ENCODE measurements at places on chromosomes 16 and 17.

- DNase-seq = no peak
Measured at GRCh38 chr17:47669081-47669480, 19.4 kb downstream of the KPNB1 start.

GRCh38 chr16:87841340-87842208, 27.7 kb downstream of the SLC7A5 start:
- DNase-seq = no peak

GRCh38 chr17:76654408-76654807, 10.9 kb upstream of the ST6GALNAC1 start:
- DNase-seq = no peak

GRCh38 chr17:44865231-44865660, 17.6 kb downstream of the HIGD1B start:
- peak; percentile 45 for DNase-seq

DNA sequence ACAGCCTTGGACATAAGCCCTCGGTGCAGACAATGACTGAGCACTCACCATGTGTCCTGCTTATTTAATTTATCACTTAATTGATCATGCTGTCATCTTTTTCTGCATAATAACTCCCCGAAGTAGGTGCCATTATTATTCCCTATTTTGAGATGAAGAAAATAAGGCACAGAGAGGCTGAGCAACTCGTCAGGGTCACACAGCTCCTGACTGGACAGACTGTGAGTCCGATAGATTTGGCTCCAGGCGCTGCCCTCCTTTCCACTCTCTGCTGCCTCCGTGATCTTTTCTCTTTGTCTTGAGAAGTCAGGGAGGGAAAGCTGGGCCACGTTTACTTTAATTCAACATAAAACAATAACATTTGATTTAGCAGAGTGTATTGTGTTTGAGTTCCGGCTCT, 19.0 kb upstream of the N4BP1 start:
- DNase-seq = no peak

- DNase-seq = peak; percentile 69
Measured at GRCh38 chr17:38703742-38704605, 1.1 kb upstream of the MLLT6 start.

GRCh38 chr17:82059272-82060000, 6.2 kb downstream of the DUS1L start:
- DNase-seq = no peak

DNA sequence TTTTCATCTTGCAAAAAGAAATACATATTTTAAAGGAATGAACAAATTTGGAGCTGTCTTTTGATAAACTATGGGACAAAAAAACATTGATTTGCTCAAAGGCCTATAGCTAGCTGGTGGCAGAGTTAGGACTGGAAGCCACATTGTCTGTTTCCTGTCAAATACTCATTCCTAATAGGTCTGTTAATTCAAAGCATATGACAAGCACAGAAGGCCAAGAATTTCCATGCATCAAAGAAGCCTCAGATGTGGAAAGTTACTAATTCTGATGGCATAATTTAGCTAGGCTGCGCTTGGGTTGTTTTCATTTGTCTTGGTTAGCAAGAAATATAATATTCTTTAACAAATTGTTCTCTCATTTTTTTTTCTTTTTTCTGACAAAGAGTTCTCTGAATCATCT, 98.0 kb downstream of the CDK5R1 start:
- no peak for DNase-seq

DNA sequence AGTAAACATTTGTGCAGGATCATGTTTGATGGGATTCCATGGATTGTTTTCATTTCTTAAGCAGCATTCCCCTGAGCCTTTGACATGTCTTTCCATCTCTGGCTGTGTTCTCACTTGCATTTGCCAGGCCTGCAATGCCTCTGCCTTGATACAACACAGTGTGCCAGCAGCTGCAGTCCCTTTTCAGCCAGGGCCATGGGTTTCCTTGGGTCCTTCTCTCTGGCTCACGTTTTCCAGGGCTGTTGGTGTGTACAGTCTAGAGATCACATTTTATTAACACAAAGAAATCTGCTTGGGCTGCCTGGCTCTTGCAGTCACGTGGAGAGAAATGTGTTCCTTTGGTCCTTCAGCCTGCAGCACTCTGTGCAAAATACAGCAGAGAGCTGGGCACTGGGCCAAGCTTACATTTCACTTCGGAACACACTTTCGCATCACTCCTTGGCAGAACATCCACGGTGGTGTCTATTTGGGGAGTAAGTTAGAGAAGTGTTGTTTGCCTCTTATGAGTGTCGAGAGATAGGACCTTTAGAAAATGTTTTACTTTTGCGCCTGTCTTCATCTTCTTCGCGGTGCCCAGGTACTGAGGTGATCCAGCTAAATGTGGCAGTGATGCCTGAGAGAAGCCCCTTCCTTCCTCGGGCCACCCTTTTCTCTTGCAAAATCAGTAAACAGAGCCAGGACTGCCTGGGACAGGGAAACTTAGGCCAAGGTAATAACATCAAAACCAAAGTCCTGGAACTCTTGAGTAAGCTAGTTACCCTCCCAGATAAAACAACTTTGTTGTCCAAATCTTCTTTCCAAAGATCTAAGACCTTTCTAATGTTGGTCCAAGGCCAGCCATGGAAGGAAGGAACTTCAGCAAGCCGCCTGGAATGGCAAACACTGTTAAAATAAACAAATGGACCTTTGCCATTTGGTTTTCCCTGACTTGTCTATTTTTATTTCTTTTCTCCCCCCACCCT, 20.9 kb downstream of the HLF start:
- no peak for DNase-seq

- DNase-seq = no peak
Measured at GRCh38 chr17:40349895-40350688, 14.4 kb downstream of the GJD3 start.

GRCh38 chr16:29877266-29877961, 14.4 kb upstream of the CDIPT start:
- no peak for DNase-seq

- DNase-seq = no peak
Measured at GRCh38 chr17:82053130-82053529, 1.4 kb downstream of the GPS1 start.

GRCh38 chr16:52914428-52914827, 138.3 kb downstream of the CHD9NB start:
- DNase-seq = no peak

DNA sequence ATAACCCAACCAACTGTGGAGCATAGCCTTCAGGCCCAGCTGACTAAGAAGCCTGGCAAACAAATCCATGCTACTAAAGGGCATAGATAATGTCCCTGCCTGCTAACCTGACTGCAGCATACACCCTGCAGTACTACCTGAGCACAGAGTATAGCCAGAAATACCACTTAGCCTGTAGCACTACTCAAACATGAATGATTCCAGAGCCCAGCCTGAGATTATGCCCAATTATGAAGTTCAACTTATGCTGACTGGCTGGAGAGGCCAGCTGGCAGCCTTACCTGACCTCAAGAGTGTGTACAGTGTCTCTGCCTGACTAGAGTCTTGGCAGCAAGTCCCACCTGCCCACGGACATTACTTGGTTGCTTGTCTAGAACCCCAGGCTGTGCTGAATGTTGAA, 1265.3 kb downstream of the CDH11 start:
- no peak for DNase-seq

GRCh38 chr17:57776366-57776765, 31.3 kb upstream of the CCDC182 start:
- DNase-seq = no peak

- DNase-seq = no peak
Measured at GRCh38 chr16:55392701-55393100, 68.7 kb downstream of the IRX6 start.

GRCh38 chr16:85556456-85557082, 56.6 kb upstream of the GSE1 start:
- DNase-seq = no peak

DNA sequence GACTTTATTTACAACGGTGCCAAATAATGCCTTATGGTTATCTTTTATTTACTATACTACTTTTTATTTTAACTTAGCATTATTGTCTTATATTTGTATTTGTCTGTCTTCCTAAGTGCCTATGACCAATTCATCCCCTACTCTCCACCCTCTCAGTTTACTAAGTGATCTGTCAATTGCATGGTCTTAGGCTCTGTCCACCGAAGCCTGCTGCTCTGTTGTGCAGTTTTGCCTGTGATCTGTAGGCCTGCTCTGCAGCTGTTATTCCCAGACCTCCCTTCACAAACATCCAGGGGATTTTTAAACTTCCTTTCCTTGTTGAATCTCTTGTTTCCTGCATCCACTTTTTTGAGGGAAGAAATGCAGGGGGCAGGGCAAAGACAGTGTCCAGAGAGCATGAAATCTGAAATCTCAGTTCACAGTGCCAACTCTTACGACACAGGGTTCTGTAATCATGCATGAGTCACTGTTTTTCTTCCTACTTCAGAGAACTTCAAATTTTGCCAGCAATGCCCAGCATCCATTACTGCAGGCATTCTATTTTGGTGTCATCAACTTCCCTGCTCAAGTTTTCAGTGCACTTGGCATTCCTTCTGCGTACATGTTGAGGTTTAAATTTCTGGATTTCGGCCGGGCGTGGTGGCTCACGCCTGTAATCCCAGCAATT, 11.4 kb downstream of the SLFN5 start:
- DNase-seq = no peak

- DNase-seq = no peak
Measured at GRCh38 chr16:23843143-23843542, 7.4 kb downstream of the PRKCB start.

- no peak for DNase-seq
Measured at GRCh38 chr16:424623-425081, 797 bp upstream of the RAB11FIP3 start.

DNA sequence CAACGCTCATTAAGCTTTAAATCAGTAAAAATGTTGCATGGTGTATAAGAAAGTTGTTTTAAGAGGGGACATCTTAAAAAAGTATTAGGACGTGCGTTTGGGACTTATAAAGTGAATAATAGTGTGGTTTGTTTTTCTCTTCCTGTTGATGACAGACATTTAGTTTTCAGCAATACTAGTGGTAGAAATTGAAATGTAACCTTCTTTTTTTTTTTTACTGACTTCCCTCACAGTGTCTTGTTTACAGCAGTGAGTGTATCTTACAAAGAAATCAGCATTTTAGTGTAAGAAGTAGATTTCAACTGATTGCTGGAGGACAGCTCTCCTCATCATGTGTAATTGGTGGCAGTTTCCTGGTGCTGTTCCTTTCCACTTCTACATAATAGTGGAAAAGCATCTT, 39.6 kb downstream of the CYLD start:
- no peak for DNase-seq

- no peak for DNase-seq
Measured at GRCh38 chr16:49855822-49856671, at the start of gene ZNF423. ZNF423 (minus strand) TSS chr16:49856112; CDS start chr16:49855774, 338 bp downstream.

DNA sequence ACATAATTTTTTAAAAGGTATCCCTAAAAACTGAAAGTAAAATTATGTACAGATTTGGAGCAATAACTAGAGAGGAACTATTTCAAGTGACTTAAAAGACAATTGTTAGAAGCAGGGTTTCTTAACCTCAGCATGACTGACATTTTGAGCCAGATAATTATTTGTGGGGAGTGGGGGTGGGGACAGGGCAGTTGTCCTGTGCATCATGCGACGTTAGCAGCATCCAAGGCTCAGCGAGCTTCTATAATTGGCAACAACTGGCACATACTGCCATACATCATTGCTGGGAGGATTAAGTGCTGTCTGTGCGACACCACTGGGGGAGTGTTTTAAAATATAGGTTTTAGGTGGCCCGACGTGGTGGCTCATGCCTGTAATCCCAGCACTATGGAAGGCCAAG, 27.1 kb downstream of the GABARAPL2 start:
- DNase-seq = no peak

- DNase-seq = no peak
Measured at GRCh38 chr17:73586275-73586832, 57.9 kb downstream of the SDK2 start.

DNA sequence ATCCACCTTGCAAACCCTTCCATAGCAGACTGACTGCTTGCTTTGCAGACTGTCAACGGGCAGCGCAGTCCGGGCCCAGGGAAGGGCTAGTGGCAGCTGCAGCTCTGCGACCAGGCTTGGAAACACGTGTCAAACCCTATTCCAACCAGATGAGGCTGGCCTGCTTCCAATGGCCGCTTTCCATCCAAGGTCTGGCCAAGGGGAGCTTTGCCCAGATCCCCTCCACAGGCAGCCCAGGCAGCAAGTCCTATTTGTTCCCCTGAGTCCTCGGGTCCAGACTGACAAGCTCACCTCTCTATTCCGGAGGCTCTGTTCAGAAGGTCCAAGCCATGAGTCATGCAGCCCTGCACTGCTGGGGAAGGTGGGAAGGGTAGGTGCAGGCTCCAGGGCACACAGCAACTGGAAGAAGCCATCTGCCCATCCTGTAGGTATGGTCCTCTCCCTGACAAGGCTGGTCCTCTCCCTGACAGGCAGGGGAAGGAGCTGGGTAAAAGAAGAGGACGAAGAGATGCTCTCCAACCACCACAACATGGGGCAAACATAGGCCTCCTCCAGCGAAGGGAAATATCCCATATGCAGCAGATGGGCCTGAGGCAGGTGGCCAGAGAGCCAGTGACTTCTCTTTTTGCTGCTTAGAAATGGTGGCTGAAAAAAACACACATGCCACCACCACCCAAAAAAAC, 22.6 kb upstream of the AXIN2 start:
- no peak for DNase-seq

- DNase-seq = no peak
Measured at GRCh38 chr17:7027335-7027734, 4.5 kb downstream of the BCL6B start.

- DNase-seq = no peak
Measured at GRCh38 chr17:14316126-14316832, 15.4 kb downstream of the HS3ST3B1 start.
